ENCODE measurements at places on chromosomes 7 and 10.

DNA sequence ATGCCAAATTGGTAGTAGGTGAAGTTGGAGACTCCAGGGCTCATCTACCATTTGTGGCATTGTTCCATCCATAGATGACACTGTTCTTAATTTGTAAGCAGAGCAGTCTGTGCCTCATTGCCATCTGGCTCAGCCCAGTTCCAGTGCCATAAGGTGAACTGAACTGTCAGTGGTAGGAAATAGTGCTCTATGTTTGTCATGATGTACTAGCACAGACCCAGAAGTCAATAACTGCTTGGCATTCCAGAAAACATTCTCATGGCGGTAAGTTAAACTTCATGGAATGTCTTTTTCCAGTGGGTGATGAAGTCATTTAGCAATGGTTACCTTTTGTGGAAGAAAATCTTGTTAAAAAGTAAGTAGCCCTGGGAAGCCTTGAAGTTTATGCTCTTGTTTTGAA, 302.7 kb downstream of the SUGCT start:
- DNase-seq: no peak

DNA sequence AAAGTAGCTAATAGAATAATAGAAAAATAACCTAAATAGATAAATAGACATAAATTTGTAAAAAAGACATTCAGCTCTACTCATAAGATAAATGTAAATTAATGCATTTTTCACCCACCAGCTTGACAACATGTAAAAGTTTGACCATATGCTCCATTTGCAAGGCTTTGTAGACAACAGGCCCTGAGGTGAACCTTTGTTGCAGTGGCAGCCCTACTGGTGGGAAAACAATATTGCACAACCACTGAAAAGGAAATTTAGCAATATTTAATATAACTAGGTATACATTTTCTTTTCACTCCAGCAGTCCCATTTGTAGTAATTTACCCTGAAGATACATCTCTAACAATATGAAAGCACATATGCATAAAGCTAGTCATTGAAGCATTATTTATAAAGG, 39.0 kb upstream of the ADRA2A start:
- DNase-seq: no peak

DNA sequence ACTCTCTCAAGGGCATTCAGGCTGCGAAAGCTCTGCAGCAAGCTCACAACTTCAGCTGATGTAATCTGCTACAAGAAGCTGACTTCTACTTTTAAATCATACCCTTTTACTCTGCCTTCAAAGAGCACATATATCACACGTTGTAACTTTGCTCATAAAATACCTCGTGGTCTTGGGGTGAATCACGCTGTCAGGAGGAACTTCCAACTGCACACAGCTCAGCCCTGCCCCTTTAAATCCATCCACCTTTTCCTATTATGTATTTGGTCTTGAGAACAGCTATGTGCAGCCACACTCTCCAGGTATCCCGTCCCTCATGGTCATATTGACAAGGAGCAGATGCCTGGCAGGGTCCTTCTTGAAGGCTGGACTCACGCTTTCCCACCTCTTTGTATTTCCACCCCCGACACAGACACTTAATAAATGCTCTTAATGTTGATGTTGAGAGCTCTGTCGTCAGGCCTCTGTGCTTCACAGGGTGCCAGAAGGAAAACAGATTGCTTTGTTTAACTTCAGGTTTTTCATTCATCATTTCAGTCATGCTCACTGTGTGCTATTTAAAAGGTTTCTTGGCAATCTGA, 47.6 kb downstream of the ICA1 start:
- no peak for DNase-seq

DNA sequence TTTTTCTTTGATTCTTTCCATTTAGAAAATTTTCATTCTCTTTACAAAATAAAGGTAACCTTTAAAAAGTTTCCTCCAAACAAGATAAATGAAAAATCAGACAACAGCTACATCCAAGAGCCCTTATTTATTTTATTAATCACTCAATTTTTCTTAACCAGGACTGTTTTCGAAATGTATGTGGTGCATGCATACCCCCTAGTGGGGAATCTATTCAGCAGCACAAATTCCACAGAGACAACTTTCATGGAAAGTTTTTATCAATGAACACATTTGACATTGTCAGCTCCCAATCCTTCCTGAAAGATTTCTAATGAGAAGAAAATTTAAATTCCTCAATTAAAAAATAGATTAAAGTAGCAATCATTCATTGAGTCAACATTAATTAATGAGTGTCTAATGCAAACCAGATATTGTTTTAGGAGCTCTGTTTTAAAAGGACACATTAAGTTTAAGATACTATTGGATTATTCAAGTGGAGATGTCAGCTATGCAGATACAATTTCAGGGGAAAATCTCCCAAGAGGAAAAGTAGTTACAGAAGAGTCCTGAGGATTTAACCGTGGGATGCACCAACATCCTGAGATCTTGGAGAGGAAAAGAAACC, 5.2 kb upstream of the HTR7 start:
- DNase-seq: no peak

GRCh38 chr7:1152492-1152891, 7.5 kb downstream of the ZFAND2A start:
- no peak for DNase-seq

Data from activated CD4-positive, alpha-beta T cell treated with anti-CD3 and anti-CD28 coated beads, Interleukin-2, Interleukin-6, amounts not matched to agents 100 ng/mL and 50 ng/mL, durations not matched to agents 16 hours and 8 hours (primary cell).